Activated T-cell treated with anti-CD3 and anti-CD28 coated beads for 1 hour (primary cell): ENCODE measurements at places on chromosomes 12 and 14.

DNA sequence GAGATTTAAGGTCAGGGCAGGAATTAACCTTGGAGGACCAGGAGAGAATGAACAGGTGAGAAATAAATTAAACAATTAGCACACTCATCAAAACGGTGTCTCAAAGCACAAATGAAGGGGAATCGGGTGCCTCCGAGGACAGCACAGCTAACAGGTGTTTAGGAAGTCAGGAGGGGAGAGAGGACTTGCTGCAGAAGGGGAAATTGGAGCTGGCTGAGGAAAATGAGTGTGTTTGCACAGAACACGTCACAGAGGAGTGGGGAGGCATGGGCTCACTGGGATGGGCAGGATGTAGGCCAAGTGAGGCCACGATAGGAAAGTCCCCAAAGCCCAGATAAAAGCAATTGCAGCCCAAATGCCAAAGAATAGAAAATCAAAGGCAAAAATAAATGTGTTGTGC lies 121.7 kb downstream of the ZNF664 start:
- no peak for DNase-seq

DNA sequence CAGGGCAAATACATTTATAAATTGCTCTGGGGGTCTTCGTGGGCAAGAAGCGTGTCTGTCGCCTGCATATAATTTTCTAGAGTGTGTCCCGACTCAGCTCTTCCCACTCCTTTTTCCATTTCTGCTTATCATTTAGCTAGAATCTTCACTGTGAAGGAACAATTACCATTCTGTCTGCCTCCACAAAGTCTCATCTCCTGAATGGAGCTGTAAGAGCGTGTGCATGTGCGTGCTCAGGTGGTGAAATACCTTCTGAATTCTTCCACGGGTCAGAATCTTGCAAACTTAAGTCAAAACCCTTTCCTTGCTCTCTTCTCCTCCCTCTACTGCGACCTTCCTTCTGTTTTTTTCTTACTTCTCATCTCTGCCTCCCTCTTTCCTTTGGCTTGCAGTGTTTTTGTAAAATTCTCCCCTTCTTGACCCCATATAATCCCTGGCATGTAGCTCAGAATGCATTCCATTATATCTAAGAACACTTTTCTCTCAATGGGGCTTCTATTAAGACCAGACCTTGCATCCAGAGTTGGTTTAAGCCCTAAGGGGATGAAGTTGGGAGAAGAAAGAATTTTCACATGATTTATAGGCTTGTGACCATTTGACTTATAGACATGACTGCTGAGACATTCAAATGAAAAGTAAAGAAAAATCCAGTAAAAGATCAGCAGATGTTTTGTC lies 25.0 kb upstream of the GSG1 start:
- no peak for DNase-seq

- DNase-seq: no peak
Measured at GRCh38 chr14:35068238-35069012, 22.4 kb downstream of the FAM177A1 start.

- DNase-seq: no peak
Measured at GRCh38 chr14:99840774-99841305, 47.6 kb downstream of the EML1 start.

GRCh38 chr14:59925797-59926196 lies 5.9 kb downstream of the LRRC9 start:
- no peak for DNase-seq

DNA sequence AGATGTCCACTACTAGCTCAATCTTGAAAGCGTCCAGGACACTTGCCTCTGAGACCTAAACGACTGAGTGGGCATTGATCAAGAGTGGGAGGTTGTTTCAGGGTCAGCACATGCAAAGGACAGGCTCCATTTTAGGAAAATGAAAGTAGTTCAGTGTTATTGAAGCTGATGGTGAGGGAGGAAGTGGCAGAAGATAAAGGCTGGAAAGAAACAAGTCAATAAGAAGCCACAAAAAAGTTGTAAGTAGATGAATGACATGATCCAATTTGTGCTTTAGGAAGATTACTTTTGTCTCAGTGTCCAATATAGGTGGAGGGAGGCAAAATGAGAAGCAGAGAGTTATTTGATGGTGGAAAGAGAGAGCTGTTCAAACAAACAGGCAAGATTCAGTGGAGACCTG lies 22.0 kb downstream of the GPR65 start:
- DNase-seq: no peak

DNA sequence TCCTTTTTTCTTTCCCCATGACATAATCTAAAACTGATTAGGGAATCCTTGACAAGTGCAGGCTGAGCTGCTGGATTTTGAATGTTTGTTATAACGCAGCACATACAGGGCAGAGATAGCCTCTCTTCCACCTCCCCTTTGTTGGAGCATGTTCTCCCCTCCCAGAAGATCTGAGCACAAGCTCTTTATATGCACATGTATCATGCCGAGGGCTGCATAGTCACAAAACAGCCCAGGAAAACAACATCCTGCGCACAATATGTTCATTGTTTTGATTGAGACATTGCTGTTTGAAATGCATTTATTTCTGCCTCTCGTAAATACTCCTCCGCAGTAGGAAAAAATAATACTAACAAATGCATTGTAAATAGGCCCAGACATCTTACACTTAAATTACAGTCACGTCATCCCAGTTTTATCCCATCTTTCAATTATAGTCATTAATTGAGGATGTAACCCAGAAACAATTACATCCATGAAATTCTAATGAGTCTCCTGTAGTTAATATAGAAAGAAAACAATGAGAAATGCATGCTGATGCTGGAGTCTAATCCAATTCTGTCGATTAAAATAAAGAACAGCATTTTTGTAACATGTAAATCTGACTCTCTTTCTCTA lies 401.8 kb downstream of the BTG1 start:
- DNase-seq: no peak

GRCh38 chr14:69392481-69392880 lies 5.6 kb downstream of the ERH start:
- DNase-seq: no peak

DNA sequence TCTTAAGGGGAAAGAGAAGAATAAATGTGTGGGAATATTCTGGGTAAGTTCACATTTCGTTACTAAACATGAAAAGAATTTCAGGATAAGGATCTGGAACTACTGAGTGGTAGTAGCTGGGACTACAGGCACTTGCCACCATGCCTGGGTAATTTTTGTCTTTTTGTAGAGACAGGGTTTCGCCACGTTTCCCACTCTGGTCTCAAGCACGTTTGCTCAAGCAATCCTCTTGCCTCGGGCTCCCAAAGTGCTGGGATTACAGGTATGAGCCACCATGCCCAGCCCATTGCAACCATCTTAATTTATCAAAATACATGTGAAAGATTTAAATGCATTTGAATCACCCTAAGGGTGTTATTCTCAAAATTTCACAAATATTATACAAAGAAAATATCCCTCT lies 26.4 kb downstream of the ITPR2 start:
- no peak for DNase-seq

DNA sequence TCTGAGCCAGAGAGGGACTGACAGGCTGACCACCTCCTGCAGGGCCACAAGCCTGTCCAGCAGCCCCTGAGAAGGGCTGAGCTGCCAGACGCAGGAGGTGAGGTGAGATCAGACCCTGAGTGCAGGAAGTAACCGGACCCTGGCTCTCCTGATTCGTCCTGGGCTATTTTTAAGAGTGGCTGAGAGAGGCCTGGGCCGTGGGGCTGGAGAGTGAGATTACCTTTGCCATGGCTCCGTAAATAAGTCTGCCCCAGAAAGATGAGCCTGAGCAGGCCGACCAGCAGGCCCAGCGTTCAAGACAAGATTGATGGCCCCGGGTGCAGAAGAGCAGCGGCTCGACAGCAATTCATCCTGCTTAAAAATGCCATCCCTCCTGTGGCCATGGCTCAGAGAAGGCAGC lies 54.2 kb downstream of the SPTB start:
- no peak for DNase-seq

DNA sequence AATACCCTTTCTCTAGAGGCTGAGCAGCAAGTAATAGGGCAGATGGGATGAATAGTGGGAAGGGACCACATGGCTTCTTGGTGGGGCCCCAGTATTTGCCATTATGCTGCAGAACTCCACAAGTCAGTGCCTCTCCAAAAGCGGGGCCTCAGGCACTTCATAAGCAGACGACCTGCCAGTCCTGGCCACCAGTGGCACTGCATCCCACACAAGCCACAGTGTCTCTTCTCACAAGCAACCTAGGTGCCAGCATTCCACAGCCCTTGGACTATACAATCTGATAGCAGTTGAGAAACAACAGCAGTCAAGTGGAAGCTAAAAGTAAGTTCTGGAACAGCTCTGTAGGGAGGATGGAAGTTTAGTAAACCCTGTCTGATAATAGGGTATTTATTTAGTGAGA lies 4.2 kb upstream of the SLC8A3 start:
- no peak for DNase-seq

GRCh38 chr12:31859232-31859977 lies 99.8 kb upstream of the RESF1 start:
- DNase-seq: no peak

GRCh38 chr12:121917950-121918678 lies at the start of gene CFAP251:
TSS of gene CFAP251 (plus strand) at chr12:121918592. CDS start at chr12:121921306, 2,714 bp downstream.
- peak; percentile 96 for DNase-seq

GRCh38 chr14:25004389-25004809 lies 45.5 kb downstream of the STXBP6 start:
- no peak for DNase-seq

- no peak for DNase-seq
Measured at GRCh38 chr14:92687681-92688433, 60.6 kb downstream of the LGMN start.

DNA sequence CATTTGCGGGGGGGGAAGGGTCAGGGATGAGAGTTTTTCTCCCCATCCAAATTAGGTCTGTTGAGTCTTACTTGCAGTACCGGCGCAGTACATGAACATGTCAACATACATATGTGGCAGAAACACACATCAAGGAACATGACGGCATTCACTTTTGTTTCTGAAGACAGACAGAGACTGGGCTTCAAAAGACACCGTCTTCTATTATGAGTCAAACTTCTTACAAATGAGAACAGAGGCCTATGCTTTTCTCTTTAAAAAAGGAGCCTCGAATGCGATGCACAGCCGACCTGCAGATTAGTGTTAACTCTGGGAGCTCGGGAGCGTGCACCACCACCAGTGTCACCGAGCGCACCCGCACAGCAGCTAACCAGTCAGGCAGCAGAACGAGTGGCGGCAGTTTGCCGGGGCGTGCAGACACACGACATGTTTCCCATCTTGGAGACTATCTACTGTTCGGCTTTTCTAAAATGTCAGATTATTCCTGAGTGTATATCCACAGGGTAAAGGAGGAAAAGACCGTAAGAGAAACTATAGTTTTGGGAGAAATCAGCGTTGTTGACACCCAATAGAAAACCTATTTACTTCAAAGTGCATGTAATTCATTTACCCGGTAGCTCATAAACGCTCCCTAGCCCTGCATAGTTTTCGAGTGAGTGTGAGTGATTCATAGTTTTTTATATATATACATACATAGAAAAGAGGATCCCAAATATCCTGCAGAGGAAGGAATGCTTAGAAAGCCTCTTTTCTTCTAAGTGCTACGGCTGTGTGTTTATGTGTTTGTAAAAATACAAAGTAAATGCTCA lies 33.0 kb downstream of the UBR7 start:
- no peak for DNase-seq

DNA sequence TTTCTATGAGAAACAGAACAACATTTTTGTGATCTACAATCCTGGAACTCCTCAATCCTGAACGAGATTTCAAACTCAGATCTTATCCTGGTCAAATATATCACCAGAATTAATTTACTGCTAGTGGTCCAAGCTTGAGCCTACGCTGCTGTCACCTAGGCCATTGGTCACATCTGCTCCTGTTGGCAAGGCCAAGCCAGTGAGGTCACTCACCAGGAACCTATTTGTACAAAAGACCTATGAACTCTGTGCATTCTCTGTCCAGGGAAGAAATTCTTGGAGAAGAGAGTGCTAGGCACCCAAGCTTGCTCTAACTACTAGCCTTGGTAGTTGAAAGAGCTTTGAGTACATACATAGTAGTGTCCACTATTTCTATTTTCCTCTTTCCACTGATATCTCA lies 106.1 kb downstream of the SLC15A5 start:
- no peak for DNase-seq

GRCh38 chr12:67333649-67334048 lies 64.5 kb downstream of the CAND1 start:
- no peak for DNase-seq

DNA sequence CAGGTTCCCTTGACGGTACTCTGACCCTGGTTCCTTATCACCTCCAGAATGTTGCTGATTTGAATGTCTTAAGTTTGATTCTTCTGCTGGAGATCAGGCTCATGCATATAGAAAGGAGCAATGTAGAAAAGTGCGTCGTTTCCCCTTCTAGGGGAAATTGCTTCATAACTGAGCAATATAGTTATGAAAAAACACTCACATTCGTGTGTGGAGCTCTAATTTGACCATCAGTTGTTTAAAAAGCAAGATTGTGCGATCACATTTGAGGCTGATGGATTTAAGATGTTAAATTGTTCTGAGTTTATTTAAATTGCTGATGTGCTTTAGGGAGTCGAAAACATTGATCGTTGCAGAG lies 19.2 kb downstream of the PELI2 start:
- no peak for DNase-seq

DNA sequence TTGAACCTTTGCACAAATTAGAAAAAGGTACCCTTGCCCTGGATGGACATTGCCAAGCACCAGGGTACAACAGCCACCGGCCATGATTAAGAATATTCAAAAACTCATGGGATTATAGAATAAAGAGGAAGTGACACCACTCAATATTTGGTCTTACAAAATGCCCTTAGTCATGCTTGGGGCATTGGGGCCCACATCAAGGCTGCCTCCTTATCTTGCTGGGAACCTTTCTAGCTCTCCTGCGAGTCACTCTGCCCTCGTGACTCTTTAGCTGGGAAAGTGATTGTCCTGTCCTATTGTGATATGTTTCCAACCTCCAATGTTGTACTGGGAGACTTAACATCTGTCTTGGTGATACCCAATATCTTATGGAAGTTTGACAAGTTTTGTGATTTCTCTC lies 57.8 kb downstream of the GTF2A1 start:
- no peak for DNase-seq

DNA sequence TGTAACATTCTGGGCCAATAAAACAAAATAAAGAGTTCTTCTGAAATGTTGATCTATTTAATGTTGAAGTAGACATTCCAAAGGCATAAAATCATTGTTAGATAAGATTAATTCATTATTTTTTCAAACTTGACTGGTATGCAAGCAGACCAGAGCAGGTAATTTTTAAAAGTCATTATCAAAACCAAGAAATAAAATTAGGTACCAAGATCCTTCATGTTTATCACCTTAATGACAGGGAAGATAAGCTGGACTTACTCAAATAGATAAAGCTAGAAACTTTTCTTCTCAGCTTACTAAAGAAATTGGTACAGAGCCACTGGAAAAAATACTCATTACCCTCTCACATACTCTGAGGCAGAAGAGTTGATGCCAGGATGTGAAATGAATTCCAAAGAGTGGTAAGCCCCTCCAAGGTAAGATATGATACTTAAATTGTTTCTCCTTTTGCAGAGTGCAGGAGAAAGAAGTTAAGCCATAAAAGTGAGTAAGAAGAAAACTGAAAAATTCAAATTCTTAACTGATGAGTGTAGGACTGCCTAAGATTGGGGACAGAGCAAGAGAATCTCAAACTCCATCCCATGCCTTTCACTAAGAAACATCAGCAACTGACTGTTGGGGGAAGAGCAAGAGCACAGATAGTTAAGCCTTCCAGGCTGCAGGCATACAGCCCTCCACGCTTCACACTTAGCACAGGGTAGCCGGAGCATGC lies 111.9 kb downstream of the SLC41A2 start:
- DNase-seq: no peak
